ENCODE measurements at places on chromosomes 5 and 9.

DNA sequence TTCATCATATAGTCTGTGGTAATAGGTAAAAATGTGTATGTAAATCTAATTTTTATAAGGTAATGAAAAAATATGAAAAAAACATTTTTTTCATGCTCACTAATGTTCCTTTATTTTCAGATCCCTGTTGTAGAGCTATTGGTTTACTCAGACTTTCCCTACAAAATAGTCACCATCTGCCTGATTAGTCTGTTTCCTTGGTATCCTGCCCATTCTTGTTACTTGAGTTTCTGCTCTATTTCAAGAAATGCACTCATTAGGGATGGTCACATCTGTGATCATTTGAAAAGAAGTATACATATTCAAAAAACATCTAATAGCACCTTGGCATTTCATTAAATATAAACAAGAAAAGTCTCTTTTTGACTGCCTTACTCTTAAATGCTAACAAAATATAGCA is 21.6 kb upstream of the RASA1 start:
- DNase-seq = no peak

GRCh38 chr5:84599964-84600363 is 215.3 kb upstream of the EDIL3 start:
- no peak for DNase-seq

DNA sequence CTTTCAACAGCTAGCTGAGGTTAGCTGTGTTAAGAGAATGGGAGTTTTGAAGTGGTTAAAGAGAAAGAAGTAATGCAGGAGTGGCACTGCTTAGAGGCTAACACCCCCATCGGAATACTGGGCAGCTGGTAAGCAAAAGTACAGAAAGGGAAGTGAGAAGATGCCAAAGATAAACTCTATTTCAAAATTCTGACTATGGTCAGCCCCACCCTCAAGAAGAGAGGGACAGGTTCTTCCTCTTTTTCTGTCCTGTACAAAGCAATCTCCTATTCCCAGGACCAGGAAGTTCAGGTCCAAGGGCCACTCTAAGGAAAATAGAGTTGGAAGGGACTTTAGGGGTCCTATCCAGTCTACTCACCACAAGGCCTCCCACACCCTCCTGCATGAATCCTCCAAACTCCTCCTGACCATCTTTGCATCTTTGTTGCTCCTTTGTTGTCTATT is 45.9 kb upstream of the JAK2 start:
- DNase-seq = no peak

DNA sequence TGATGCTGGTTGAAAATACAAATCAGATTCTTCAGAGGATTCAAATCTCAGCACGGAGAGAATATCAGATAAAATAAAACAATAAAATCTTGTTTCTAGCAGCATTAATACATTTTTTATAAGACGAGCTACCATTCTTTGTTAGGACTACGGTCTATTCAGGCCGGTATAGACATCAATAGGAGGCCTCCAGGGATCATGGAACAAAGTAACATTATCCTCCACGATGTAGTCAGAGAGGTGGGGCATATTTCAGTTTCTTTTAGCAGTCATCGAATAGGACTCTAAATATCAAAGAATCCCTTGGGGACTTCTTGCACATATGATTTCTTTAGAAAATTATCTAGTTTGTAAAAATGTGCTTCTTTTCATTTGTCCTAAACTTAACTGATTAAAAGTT is 225.9 kb upstream of the HAPLN1 start:
- no peak for DNase-seq

DNA sequence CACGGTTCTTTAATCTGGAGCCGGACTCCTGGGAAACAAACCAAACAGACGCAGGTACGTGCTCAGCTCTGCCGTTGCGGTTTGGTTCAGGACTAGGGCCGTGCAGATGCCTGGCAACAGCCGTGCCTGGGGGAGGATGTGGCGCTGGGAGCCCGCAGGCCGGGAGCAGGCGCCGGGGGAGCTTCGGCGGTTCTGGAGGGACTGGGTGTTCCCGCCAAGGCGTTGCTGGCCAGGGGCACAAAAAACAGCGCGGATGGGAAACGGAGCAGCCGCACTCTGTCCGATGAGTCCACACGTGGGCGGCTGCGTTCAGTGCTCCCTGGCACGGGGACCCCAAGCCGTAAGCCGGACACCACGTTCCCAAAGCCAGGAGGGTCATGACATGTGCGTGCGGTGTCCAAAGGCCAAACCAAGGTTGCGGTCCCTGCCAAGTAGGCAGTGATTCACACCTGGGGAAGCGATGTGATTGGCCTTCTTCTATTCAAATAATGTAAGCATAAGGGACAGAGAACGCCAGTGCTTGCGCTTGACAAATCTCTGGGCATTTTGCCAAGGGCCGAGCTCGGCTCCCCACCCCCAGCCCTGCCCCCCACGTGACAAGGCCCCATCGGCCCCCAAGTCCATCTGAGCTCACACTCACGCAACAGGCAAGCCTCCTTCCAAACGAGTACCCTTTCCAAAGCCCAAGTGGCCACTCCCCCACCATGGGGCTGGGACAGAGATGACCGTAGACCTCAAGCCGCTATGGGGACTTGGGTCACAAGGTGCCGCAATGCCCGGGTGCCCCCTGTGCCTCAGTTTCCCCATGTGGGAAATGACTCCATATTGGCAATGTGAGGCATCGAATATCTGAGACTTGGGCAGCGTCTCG is 49.7 kb upstream of the NKD2 start:
- DNase-seq = no peak

DNA sequence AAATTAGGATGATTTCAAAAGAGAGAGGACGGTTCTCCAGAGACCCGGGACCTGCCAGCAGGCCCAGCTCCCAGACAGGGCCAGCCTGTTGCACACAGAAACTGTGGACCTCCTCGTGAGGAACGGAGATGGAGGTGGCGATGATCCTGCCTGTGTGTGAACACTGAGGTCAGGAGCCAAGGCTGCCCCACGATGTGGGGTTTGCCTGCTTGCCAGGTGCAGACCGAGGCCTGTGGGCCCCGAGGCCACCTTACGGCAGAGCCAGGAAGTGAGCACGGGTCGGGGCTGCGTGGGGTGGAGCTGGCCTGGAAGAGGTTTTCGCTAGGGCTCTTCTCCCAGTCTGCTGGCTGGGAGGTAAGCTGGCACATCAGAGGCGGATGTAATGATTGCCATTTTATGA is 4.3 kb downstream of the FAM163B start:
- no peak for DNase-seq

DNA sequence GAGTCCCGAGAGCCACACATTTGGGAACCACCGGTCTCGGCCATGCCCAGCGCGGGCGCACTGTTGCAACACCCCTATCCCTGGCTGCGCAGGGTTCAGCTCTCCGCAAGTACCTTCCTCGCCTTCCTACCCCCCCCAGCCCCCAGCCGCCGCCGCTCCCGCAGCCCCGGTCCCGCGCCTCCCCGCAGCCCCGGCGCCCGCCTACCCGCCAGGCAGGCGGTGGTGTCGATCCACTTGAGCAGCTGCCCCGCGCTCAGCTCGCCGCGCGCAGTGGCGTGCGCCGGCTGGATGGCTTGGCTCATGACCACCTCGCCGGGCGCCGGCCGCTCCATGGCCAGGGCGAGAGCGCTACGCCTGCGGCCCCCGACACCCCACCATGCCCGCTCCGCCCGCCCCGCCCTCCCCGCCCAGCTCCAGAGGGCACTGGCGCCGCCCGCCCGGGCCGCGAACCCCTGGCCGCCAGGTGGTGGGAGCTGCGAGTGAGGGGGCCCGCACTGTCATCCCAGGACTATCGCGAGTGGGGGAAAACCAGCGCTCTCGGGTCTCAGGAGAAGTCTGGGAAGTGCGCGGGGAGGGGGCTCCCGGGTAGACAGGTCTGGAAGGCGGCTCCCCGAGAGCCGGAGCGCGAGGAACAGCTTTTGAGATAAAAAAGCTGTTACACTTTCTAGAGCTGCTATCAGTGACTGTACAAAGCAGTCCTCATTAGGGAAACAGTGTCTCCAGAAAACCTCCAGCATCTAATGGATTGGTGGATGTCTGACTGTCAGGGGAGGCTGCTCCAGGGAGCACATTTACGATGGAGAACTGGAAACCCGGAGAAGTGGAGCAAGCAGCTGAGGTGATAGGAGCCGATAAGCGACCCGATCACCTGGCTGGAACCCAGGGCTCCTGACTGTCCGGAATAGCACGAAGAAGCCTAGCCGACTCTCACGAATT is at the start of gene ACOT12:
Gene ACOT12, minus strand, starts transcription at position 352 of the 936 bp plus-strand sequence. Its CDS starts 20 bp downstream, at position 332.
- no peak for DNase-seq

DNA sequence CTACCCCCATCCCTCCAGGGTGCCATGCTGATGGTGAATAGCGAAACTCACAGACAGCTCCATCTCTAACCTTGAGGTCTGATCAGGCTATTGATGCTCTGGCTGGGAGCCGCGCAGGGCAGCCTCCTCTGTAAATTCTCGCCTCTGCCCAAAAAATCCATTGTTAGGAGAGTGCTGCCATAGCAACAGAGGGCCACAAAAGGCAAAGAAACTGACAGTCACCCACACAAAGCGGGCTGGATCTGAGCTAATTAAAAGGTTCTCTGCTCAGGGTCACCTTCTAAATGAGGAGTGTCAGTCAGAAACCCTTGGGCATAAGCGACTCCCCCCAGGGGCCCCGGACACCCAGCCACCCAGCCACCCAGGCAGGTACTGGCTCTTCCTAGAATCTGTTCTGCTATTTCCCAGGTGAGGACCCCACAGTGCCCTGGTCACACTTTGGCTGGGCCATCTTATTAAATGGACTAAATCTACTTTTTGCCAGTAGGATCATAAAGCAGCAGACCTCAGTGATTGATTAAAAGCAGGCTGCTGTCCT is 126.7 kb downstream of the MED10 start:
- no peak for DNase-seq

DNA sequence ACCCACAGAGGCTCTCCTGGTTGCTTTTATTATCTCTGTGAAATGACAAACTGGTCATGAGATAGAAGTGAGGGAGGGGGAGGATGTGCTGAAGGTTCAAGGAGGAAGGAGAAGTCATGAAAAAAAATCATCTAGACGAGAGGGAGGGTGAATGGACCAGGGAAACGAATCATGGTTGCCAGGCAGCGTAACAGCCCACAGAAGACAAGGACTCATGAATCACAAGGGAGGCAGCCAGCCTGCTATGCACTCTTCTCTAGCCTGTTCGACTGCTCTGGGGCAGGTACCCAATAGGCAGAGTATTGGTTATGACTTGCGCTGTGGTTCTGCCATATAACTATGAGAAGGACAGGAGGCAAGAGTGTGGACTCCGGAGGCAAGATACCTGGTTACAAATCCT is 475.2 kb downstream of the CDK5RAP2 start:
- DNase-seq = no peak

DNA sequence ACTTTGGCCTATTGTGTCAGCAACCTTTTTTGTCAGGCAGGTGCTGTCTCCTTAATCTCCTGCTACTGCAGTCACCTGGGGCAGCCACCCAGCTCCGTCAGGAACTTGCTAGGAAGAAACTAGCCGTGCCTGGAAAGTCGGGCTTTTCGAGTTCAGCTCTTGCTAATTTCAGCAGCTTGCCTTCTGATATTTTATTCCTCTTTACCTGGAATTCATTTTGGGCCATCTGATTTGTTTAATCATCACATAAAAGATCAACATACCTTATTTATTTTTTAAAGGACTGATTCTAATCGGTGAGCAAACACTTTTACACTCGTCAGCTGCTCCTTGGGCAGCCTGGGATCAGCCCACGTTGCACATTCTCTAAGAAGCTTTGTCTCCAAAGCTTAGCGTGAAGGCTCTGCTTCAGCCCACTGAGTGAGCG is 42.2 kb downstream of the PRLR start:
- no peak for DNase-seq

All from stimulated activated CD8-positive, alpha-beta memory T cell treated with anti-CD3 and anti-CD28 coated beads, Interleukin-15, amount 100 ng/mL, for 1 hour (primary cell).